Fibroblast of skin of abdomen (primary cell): ENCODE measurements at places on chromosomes 3 and 15.

GRCh38 chr15:45162771-45163507 lies 24.8 kb downstream of the SHF start:
- DNase-seq: peak; percentile 78

DNA sequence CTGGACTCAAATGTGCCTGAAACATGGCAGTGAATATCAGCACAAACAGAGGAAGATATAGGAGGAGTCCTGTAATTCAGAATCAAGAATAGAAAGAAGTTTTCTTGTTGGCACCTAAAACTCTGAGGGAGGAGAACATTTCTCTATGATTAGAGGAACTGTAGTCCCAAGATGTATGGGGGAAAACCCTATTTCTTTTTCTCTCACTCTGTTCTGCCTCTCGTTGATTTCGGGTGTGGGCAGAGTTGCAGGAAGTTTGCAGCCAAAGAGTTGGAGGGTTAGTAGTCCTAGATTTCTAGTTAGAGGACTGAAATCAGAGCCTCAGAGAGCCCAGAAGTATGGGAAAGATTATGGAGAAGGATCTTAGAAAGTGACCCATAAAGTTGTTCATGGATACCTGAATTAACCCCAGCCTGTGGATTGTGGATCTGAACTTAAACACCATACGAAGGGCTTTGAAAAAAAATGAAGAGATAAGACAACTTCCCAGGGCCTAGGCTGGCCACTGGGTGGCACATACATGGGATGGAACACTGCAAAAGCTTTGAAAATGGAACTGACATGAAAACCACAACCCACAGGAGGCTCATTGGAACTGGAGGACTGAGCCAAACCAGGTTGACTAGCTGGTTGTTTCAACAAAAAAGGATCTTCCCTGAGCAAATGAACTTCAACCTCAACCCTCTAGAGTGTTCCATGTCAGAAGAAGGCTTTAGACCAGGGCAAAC lies 34.6 kb downstream of the FMN1 start:
- no peak for DNase-seq

GRCh38 chr3:185067173-185067572 lies 85.7 kb downstream of the C3orf70 start:
- DNase-seq: no peak

- DNase-seq: no peak
Observed at GRCh38 chr3:114034211-114034610, 22.1 kb downstream of the CCDC191 start.

- DNase-seq: peak; percentile 93
Observed at GRCh38 chr3:29972320-29972993, 633.9 kb upstream of the TGFBR2 start.

DNA sequence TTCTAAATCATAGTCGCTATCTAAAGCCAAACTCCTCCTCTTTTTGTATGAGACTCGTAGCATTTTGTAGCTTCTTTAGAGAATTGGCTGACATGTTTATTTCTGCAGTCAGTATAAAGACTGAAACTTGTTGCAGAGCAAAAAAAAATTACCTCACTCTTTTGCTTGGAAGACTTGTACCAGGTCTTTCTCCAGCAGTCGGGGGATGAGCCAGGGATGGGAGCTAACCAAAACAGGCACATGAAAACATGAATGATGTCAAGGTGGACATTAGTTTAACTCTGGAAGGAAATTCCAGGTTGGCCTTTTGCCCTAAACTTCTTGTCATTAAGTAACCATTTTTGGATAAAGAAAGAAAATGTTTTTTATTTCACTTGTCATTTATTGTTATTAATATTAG lies 47.0 kb upstream of the SCAANT1 start:
- no peak for DNase-seq

DNA sequence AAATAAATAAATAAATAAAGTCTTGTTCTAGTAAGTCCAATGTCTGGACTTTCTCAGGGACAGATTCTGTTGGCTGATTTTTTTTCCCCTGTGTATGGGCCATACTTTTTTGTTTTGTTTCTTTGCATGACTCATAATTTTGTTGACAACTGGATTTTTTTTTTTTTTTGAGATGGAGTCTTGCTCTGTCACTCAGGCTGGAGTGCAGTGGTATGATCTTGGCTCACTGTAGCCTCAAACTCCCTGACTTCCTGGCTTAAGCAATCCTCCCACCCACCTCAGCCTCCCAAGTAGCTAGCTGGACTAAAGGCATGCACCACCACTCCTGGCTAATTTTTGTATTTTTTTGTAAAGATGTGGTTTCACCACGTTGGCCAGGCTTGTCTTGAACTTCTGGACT lies 38.9 kb downstream of the TICRR start:
- DNase-seq: no peak

DNA sequence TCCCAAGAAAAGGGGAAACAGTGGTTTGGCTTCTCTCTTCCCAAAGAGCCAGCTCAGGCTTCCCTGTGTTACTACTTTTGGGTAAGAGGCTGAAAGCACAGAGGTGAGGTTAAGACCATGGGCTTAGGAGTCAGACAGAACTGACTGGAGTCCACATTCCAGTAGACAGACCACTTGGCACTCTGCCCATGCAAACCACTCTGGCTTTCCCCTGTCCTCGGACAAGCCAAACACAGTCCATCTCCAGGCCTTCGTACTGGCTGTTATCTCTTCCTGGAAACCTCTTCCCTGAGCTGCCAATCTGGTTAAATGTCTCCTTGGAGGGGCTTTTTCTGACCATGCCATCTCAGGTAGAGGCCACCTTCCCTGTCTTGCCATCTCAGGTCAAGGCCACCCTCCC lies 53.1 kb upstream of the FAM3D start:
- DNase-seq: no peak

DNA sequence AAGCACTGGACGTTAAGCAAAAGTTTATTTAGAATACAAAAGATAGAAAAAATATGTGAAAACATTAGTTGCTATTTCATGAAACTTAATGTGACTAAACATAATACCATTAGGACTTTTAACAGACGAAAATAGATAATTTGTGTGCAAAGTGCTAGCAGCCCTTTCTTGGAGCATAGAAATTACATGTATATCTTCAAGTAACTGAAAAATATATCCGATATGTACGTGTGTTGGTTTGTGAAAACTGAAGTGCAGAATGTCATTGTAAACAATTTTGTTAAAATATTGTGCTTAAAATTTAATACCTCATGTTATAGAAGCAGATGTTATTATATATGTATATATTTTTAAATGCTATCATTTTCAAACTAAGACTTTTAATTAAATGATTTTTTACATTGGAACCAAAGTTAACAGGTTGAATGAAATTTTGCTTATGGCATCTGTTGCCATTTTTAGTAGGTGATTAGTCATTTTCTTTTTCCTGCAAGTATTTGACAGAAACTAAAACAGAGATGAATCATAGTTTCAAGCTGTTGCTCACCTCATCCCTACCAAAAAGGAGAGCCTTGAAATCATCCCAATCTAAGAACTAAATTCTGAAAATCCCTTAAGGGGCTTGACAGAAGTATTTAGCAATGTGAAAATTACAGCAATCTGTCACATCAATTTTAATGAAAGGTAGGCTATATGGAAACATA lies 334.8 kb downstream of the NAALADL2 start:
- peak; percentile 46 for DNase-seq

DNA sequence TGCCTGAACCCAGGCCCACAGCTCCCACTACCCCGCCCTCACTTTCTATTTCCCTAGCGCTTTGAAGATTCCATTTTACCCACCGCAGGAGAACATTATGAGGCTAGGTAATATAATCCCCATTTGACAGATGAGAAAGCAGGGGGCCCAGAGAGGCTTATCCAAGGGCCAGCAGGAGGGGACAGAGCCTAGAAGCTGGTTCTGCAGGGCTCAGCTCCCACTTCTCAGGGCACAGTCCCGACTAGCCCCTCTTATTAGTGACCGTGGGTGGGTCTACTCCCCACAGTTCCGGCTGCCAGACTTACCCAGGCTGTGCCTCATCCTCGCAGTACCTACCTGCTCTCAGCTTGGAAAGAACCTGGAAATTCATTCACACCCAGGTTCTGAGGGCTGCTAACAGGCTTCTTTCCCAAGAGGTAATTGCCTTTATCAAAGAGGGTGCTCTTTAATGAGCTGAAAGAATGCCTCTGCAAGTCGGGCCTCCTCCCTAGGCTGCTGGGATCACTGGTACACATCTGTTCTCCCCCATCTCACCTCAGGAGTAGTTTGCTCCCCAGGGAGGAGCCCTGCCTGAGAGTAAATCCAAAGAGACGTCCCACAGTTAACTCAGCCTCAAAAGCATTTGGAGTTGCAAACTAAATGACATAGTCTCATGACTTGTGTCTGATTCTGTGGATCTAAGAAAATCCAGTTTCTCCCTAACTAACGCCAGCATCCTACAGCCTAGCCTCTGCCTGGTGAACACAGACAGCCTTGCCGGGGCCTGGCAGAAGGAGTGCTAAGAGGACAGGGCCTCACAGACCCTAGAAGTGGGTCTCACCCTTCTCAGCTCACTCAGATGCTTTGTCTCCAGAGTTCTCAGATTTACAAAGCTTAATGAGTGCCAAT lies 125.0 kb downstream of the CHSY1 start:
- peak; percentile 66 for DNase-seq

GRCh38 chr3:143654906-143655305 lies 193.4 kb downstream of the SLC9A9 start:
- DNase-seq: peak; percentile 12

GRCh38 chr3:108208831-108209230 lies 13.4 kb downstream of the IFT57 start:
- no peak for DNase-seq

GRCh38 chr3:192133271-192133670 lies 594.1 kb downstream of the FGF12 start:
- DNase-seq: peak; percentile 13
